Stimulated activated CD4-positive, alpha-beta T cell treated with anti-CD3 and anti-CD28 coated beads, Interleukin-1b, Interleukin-23, amount 100 ng/mL, for 24 hours (primary cell): ENCODE measurements at places on chromosomes 4 and X.

DNA sequence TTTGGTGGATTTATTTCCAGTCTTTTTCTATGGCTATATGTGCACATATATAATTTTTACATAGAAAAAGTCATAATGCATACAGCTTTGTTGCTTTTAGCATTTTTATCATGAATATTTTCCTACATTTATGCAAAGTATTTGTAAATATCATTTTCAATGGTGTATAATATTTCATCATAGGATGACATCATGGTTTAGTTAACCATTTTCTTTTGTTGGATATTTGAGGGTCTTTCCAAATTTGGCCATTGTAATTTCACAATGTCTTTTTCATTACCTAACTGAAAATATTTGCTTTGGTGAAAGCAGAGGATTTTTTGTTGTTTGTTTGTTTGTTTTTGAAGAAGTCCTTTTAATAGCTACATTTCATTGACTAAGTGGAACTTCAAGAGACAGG lies 31.0 kb downstream of the PAK3 start:
- DNase-seq = no peak

GRCh38 chr4:82267506-82267905 lies 106.3 kb downstream of the HNRNPD start:
- DNase-seq = no peak

DNA sequence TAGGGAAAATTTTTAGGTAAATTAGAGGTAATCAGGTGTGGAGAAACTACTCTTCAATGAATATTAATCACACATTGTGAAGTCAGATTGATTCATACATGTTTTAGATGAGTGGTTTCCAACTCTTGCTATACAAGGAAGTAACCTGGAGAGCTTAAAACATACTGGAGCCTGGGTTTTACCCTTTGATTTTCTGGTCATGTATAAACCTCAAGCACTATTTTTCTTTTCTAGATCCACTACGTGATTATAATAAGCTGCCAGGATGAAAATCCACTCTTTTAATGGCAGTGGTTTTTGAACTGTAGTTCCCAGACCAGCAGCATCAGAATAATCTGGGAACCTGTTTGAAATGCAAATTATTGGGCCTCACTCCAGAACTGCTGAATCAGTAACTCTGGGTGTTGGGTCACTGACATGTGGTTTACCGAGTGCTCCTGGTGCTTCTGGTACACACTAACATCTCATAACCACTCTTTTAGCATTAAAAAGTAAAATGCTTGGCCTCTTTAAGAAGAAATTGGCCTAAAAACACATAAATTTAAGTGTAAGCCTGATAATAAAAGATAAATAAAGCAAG lies 63.4 kb downstream of the DCAF12L1 start:
- no peak for DNase-seq

GRCh38 chr4:183328832-183329231 lies 6.6 kb upstream of the CLDN24 start:
- DNase-seq = no peak

- DNase-seq = no peak
Observed at GRCh38 chrX:134676436-134676835, 18.2 kb upstream of the PLAC1 start.

DNA sequence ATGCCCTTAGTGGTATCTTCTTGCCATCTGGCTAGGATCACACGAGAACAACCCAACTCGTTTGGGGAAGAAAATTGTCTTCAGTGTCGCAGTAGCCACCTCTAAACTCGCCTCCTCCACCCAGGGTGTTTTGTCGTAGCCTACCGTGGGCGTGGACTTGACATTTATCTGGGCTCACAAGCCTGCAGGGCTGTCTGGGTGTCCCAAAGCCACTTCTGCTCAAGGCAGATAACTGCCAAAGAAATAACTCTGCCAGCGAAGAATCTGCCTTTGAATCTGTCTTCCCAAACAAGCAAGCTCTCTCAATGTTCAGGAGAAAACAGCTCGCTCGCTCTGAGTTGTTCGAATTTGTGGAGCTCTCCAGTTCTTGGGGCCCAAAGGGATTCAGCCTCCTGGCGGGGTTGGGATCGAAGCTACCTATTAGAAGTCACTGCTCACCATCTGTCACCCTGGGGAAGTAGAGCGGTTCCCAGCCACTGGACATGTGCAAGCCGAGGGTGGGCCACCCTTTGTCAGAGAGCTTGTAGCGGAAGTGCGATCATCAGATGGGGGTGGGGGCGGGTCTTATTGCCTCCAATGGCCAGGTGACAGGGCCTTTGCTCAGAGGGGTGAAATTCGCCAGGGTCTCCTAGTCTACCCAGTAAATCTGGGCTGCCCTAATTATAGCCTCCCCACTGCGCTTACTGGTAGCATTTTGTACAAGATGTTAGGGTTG lies 14.8 kb downstream of the BLOC1S4 start:
- DNase-seq = no peak

DNA sequence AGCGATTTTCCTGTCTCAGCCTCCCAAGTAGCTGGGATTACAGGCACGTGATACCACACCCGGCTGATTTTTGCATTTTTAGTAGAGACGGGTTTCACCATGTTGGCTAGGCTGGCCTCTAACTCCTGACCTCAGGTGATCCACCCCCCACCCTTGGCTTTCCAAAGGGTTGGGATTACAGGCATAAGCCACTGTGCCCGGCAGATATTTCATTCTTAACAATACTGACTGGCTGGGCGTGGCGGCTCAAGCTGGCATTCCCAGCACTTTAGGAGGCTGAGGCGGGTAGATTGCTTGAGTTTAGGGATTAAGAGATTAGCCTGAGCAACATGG lies 1.3 kb downstream of the PQBP1 start:
- DNase-seq = no peak

DNA sequence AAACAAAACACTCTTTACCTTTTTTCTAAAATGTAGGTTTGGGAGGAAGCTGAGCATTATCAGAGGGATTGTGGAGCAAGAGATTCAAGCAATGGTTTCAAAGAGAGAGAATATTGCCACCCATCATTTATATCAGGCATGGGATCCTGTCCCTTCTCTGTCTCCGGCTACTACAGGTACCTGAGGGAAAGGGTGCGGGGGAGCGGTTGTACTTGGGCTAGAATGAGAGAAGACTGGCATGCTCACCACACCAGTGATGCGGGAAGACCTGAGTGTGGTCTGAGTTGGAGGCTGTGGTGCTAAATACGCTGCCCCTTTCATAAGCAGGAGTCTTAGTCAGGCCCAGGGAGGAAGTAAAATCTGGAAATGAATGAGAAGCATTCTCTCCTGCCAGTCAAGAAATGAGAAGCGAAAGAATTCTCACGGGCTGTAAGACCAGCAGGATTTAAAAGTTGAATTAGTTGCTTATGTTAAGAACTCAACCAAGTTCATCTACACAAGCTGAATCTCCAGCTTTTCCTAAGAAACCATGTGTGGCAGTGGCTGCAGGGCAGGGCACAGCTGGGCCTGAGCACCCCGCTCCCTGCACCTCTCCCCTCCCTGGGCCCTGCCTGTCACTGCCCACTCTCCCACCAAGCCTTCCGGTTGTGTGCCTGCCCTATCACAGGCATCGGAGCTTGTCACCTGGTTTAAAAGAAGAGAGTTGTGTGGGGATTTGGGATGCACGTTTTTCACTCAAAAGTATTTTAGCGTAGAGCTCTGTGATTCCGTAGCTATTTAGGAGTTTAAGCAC lies 24.8 kb upstream of the MSANTD1 start:
- no peak for DNase-seq

GRCh38 chr4:177411996-177412395 lies 30.2 kb downstream of the AGA start:
- no peak for DNase-seq

- DNase-seq = no peak
Observed at GRCh38 chr4:123507376-123507775, 110.8 kb downstream of the SPRY1 start.

- no peak for DNase-seq
Observed at GRCh38 chr4:172601195-172601594, 567.4 kb upstream of the GALNT7 start.

GRCh38 chr4:4388836-4389575 lies 2.1 kb downstream of the NSG1 start:
- no peak for DNase-seq

DNA sequence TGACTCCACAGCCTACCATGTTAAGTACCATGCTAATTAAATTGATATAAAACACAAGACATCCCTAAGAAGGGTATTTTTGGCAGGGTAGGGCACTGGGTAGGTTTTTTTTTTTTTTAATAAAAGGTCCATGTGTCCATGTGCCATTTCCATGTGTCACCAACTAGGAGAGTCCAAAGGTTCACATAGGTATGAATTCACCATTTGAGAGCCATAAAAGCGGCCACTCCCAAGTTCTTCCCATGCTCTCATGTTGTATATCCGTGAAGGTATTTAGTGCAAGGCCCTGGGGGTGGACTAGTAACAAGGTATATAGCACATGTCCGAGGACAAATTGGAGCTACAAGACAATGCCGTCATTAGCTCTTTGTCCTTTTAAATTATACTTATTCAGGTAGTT lies 107.3 kb downstream of the PDE5A start:
- no peak for DNase-seq

GRCh38 chr4:160877087-160877790 lies 1286.6 kb downstream of the FSTL5 start:
- DNase-seq = no peak

GRCh38 chr4:89021684-89022083 lies 35.3 kb downstream of the FAM13A start:
- no peak for DNase-seq

GRCh38 chr4:174365018-174365587 lies 81.4 kb downstream of the CEP44 start:
- no peak for DNase-seq

DNA sequence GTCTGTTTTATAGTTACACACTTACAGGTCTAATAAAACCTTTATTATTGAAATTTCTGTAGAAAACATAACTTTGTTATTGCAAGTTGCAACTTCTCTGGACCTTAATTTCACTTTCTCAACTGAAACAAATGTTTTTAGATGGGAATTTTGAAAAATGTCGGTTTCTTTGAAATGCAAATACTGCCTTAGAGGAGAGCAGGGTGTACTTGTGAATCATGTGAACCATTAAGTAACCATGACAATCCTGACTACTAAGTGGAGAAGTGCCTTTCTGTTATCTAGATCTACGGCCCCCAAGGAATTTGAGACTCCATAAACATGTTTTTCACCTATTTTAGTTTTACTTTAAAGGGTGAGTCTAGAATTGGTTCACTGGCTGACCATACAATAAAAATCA lies 8.5 kb upstream of the ARMCX2 start:
- no peak for DNase-seq

- no peak for DNase-seq
Observed at GRCh38 chrX:97787849-97788248, 904.1 kb downstream of the RPA4 start.

DNA sequence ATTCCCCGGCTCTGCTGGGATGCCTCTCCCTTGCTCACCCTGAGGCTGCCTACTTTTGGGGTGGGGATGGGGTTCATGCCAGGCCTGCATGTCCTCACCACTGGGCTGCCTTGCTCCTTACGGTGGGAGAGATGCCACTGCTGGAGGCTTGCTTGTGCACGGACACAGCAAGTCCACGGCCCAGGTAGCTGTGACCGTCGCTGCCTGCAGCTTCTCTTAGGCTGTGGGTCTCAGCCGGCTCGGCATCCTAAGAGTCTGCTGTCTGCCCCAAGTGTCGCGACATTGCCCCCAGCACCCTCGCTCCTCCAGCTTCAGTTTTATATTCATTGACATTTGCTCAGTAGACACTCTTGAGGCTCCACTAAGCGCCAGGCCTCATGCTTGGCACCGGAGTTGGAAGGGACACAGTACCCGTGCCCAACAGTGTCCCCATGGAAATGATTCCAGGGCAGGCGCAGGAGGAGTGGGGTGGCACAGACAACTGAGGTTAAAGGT lies 58.3 kb downstream of the TBC1D14 start:
- DNase-seq = no peak

DNA sequence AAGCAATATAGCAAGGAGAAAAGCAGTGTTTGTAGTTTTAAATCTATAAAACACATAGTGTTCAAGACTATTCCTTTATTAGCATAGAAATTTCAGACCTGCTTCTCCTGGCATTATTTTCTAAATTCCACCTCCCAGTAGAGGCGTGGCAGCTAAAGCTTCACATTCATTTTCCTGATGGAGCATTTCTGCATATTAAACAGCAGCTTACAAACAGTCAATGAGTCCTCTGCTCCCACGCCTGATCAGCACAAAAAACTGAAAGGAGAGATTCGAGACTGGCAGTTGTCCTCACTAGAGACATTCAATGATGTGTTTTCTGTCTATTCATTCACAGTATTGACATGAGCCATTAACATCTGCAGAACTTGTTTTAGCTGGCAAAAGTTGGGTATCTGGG lies 61.4 kb downstream of the SHISA3 start:
- DNase-seq = no peak

DNA sequence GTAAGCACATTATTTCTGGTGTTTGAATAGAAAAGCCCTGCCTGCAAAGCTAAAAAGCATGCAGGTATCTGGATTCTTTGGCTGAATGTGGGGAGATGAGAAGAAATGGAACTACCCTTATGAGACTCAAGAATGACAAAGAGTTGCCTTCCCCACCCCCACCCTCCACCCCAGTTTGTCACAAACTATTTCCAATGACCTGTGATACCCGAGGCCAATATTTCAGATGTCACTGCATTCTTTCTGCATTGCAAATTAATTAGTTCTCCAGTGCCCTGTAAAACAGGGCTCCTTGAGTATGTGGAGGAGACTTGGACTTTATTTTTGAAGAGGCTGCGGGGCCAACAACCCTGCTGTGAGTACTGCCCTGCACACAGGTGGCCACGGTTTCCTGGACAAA lies 116.4 kb downstream of the ZNF827 start:
- DNase-seq = no peak

GRCh38 chrX:43065978-43066377 lies 288.0 kb upstream of the PPP1R2C start:
- DNase-seq = no peak

DNA sequence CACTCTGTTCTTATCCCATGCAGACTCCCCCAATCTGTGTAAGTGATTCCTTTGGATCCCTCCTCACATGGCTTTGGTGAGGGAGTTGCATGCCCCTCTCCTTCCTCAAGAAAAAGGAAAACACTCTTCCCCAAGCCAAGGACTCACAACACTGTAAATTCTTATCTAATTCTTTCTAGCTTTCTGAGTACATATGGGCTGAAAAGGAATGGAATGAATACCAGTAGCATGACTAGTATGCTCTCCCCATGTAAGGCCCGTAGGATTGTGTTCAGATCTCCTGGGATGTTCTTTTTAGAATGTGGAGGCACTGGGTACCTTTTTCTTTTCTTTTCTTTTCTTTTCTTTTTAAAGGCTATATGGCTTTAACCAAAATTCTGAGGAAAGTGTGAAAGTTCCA lies 17.0 kb upstream of the MAGED1 start:
- DNase-seq = no peak

DNA sequence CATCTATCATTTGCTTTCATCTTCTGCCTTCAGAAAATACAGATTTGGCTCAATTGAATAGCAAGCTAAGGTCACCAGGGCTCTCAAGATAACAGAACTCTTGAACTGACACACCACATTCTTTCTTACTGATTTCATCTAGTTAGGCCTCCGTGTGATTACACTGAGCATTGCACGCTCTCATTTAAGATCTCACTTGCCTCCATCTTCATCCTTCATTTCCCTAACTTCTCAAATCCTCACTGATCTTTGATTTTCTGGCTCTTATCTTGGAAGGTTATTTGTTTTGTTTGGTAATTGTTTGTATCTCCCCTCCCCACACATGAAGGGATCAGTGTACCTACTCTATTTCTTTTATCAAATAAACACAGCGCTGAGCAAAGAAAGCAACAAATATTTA lies 47.7 kb downstream of the MANBA start:
- no peak for DNase-seq
